ENCODE measurements at places on chromosomes 5 and 9.
A peak's percentile ranks its signal among the peaks of the same experiment; 100 is the strongest.

DNA sequence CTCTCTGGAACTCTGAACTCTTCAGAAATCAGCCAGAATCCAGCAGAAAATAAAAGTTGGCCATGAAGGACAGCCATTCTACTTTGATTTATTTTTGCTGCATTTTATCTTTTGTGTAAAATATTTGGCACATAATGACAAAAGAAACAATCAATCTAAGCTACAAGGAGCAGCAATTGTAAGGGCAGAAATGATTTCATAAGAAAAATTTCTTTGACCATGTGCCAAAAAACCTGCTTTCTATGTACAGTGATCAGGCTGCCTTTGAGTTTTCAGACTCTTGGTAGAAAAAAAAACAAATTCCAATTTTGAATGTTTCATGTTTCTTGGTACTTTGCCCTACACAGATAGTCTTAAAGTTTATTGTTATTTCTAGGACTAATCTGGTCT is 69.8 kb upstream of the SLC1A3 start:
- DNase-seq, result no peak

GRCh38 chr9:91949946-91950664 is at the start of gene ROR2:
Gene ROR2 (minus strand): TSS chr9:91950228.
- DNase-seq, result no peak

DNA sequence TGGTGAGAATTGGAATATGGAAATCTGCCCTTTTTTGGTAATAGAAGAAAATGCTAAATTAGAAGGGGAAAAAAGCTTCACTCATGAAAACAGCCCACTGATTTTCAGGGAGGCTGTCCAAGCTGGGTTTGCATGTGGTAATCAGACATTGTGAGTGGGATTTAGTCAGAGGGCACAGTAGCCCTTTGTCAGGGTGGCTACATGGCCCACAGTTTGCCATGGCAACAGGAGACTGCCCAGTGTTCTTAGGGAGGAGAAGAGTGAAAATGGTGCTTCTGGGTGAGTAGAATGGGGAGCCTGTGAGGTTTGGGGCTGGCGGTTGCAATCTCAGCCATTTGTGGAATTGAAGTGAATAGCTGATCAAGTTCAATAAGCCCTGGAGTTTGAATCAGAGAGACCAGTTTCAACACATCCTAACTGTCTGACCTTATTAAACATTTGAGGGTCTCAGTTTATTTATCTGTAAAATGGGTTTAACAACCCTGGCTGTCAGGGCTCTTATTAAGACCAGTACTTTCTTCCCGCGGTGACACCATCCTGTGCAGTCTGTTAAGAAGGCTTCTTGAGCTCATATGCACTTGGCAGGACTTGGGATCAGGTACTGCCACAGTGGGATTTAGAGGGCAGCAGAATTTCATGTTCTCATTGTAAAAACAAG is 107.6 kb upstream of the TNC start:
- DNase-seq, result no peak

GRCh38 chr5:113017881-113018635 is 41.5 kb downstream of the DCP2 start:
- no peak for DNase-seq

GRCh38 chr9:94875300-94876020 is 149.0 kb downstream of the AOPEP start:
- no peak for DNase-seq

- no peak for DNase-seq
These were observed 79.8 kb downstream of the COL27A1 start for GRCh38 chr9:114235033-114235661.

DNA sequence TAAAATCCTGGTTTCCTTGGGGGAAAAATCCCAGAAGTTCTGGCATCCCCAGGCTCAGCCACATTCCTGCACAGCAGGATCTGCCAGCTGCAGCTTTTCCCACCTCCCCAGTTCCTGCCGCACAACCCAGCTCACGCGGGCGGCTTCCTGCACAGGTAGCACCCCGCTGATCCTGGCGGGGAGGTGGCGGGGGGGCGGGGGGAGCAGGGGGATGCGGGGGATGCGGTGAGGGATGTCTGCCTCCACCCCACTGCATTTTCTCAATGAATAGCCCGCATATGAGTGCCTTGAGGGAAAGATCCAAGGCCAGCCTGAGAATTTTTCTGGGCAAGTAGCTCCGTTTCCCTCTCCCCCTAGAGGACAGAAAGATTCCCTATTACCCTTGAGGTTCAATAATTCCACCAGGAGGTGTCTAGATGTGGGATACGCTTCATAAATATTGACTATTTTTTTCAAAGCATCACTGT is 21.1 kb downstream of the GFPT2 start:
- DNase-seq, result no peak

GRCh38 chr5:140595538-140596300 is 31.1 kb downstream of the SLC35A4 start:
- DNase-seq, result no peak

- DNase-seq, result no peak
These were observed 356 bp upstream of the HACD4 start for GRCh38 chr9:21031808-21032183.

DNA sequence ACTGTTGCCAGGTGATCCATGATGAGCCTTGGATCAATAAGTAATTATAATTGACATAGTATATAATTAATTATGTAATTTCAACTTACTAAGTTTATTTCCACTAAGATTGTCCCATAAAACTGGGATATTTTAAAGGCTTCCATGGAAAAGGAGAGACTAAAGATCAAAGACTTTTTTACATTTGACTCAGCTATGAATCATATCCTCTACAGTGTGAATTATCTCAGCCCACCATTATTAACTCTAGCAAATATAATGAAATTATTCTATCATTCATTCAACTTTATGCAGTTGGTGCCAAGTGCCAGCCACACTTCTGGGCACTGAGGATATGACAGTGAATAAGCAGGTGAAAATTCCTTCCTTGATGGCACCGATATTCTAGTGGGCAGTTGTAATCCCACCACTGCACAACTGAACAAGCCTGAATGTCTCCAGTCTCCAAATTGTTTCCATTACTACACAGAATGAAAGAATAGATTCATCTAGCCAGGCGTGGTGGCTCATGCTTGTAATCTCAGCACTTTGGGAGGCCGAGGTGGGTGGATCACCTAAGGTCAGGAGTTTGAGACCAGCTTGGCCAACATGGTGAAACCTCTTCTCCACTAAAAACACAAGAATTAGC is 21.9 kb upstream of the TXN start:
- DNase-seq, result no peak

GRCh38 chr9:35470894-35471293 is 19.0 kb upstream of the RUSC2 start:
- DNase-seq, result peak; percentile 65

DNA sequence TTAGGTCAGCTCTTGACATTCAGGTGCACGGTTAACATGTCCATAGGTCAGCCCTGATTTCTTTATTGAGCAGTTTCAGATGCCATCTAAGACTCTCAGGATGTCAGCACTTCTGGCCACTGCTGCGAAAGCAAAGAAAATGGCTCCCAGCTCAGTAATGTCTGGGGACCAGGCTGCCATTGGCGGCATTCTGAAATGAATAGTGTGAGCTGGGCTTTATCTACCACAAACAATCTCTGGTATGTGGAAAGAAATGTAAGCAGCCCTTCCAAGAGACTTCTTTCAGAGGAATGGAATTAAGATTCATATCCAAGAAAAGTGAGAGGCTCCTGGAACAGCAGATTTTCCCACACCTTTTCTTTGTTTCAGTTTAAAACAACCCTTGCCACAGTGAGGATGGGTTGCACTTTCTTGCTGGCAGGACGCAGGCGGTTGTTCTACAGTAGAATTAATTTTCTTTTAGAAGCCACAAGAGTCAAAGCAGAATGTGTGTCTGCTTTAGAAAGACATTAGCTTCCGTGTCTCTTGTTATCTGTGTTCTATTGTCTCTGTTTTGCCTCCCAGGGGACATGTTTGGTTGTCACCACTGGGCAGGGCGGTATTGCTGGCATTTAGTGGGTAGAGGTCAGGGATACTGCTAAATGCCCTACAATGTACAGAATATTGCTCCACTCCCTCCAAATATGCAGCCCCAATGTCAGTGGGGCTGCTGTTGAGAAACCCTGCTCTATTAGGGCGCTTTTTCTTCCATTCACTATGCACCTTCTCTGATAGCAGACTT is 149.9 kb upstream of the ANKH start:
- no peak for DNase-seq

- DNase-seq, result no peak
These were observed 41.1 kb downstream of the GCNT1 start for GRCh38 chr9:76500061-76500460.

GRCh38 chr9:107750741-107751566 is 261.4 kb upstream of the KLF4 start:
- DNase-seq, result peak; percentile 70

- no peak for DNase-seq
These were observed 75.7 kb upstream of the SNX2 start for GRCh38 chr5:122699201-122699600.

DNA sequence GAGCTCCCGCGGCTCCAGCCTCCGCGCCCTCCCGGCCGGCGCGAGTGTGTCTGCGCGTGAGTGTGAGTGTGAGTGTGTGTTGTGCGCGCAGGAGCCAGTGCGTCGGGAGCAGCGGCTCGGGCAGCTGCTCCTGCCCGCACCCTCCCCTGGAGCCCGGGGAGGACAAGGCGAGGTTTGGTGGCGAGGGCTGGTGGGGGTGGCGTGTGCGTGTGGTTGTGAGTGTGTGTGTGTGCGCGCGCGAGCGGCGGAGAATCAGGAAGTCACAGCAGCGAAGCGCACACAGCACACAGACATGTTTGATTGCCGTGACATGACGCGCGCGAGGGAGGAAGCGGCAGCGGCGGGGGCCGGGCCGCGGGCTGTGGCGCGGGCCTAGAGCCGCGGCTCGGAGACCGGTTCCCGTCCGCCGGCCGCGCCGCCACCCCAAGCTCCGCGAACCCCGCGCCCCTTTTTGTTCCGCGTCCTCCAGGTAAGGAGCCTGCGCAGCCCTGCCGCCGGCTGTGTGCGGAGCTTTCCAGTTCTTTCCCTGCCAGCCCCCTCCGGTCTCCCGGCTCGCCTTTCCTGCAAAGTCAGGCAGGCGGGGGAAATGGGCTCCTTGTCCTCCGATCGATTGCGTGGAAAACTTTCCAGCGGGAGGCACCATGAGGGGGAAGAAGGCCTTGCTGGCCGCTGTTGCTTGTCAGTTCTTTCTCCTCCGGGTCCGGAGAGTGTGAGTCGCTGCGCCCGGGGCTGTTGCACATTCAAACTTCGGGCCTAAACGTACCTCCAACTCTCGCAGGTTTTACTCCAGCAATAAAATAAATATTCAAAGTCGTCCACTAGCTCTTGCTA is 2.4 kb downstream of the SMARCA2 start:
- peak; percentile 22 for DNase-seq

DNA sequence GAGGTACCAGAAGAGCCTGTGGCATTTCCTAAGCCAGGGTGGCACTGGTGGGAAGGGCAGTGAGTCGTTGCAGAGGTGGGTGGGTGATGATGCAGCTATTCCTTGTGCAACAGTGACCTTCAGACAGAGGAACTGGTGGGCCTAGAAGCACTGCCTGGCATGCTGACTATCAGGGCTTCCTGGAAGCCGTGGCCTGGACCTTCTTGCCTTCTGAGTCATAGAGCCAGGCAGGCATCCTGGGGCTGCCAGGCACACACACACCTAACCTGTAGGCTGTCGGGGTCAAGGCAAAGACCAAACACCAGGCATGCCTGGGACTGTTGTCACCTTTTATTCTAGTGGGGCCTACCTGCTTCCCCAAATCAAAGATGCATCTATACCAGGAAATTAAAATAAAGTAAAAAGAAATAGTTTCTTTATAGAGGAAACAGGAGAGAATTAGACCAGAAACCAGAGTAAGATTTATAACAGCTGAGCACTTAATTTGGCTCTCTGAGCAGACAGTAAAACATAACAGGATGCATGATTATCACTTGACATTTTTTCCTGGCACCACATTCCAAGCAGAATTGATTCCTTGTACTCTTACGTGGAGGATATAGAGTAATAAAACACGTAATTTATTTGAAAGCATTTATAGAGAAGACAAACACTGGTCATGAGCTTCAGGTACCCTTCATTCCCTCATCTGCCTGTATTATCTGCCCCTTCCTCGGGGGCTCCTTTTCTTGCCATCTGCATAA is 25.1 kb downstream of the NANS start:
- peak; percentile 31 for DNase-seq

- DNase-seq, result no peak
These were observed 1.6 kb downstream of the GRK6 start for GRCh38 chr5:177427919-177428573.

- no peak for DNase-seq
These were observed 2.8 kb downstream of the TRAF1 start for GRCh38 chr9:120923620-120924328.

GRCh38 chr9:84622981-84623380 is 46.5 kb upstream of the NTRK2 start:
- DNase-seq, result no peak

GRCh38 chr9:12819436-12820185 is 44.8 kb downstream of the LURAP1L start:
- no peak for DNase-seq

- no peak for DNase-seq
These were observed 195.7 kb downstream of the ZNF608 start for GRCh38 chr5:124550731-124551130.

DNA sequence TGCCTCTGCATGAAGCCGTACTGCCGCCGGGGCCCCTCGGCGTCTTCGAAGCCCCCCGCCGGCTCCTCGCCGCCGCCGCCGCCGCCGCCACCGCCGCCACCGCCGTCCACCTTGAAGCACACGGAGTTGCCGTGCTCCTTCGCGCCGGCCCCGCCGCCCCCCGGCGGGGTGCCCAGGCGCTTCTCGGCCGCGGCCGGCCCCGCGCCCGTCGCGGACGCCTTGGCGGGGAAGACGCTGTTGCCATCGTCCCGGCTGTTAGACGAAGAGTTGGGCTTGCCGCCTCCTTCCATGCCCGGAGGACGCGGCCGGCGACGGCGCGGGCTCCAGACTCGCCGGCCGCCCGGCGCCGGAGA is 400 bp downstream of the HCN1 start:
- no peak for DNase-seq

DNA sequence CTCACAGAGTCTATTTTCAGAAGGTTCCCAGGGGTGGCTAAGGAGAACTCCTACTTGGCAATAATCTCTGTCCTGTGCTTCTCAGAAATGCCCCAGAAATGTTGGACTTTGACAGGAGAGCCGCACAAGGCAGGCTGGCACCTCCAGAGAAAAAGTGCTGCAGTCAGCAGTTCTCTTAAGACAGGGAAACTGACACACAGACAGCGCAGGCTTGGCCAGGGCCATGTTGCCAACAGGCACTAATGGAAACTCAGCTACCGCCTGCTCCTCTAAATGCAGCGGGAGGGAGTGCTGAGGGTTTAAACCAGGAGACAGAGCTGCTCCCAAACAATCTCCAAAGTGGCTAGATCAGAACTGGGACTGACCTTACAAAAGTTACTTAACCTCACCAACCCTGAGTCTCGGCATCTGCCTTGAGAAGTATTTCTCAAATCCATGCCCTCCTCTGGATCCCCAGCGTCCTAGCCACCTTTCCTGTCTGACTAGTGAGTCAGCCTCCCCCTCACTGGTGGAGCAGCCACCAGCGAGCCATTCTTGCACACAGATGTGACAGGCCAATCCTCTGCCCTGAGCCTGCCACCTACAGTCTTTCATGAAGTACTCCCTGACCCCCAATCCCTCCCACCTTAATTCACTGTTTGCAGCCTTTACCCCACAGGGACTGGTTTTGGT is 186.4 kb downstream of the CDK5RAP2 start:
- DNase-seq, result no peak

GRCh38 chr5:159156426-159157238 is 52.7 kb downstream of the RNF145 start:
- no peak for DNase-seq
